ENCODE measurements at places on chromosomes 5 and 9.

DNA sequence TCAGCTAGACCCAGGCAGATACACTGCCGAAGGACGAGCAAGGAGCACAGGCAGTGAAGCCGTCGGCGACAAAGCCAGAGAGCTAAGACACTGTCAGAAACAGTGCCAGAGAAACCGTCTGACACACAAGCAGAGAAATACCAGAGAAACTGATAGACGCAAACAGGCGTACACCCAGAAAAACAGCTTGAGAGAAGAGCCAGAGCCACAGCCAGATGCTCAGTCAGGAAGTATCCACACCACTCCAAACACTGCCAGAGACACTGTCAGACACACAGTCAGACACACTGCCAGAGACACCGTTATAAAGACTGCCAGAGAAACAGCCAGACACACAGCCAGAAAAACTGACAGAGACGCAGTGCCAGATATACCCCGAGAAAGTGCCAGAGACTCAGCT lies 19.1 kb downstream of the CNTFR start:
- DNase-seq: no peak

GRCh38 chr5:132283423-132284043 lies 10.7 kb upstream of the SLC22A4 start:
- no peak for DNase-seq

DNA sequence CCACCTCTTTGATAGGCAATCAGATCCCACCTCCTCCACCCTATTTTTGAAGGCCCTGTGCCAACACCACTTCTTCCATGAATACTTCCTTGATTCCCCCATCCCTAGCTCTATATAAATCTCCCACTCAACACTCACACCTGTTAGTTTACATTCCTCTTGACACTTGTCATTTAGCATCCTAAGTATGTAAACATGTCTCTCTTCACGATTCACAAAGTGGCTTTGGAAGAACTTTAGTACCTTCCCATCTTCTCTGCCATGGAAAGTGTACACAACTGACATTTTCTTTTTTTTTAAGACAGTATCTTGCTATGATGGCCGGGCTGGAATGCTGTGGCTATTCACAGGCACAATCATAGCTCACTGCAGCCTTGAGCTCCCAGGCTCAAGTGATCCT lies 1.5 kb upstream of the FXN start:
- DNase-seq: no peak

DNA sequence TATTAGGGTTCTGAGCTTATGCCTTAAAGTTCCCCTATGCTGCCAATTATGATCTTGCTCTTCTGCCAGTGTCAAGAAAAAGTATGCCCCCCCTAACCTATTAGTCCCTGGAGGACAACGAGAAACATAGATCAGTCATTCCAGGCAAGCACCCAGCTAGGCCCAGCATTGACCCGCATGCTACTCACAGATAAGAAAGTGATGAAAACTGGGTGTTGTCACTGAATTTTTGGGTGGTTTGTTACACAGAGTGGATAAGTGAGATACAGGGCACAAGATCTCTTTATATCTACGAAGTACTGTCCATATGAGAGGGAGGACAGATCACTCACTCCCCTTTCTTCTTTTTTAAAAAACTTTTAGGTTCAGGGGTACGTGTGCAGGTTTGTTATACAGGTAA lies 6.4 kb upstream of the TEX48 start:
- no peak for DNase-seq

DNA sequence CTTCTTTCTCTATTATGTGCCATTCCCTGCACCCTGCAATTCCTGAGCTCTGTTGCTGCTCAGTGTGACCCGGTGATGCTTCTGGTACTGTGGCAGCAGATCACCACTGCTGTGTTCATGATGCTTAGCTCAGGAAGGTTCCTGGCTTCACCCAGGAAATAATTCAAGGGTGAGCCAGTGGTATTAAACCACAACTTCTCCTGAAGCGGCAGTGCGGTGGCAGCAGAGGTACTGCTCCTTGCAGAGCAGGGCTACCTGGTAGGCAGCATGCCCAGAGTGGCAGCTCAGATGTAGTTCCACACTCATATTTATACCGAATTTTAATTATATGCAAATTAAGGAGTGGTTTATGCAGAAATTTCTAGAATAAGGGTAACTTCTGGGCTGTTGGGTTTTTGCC lies 213.8 kb upstream of the ZNF608 start:
- no peak for DNase-seq

DNA sequence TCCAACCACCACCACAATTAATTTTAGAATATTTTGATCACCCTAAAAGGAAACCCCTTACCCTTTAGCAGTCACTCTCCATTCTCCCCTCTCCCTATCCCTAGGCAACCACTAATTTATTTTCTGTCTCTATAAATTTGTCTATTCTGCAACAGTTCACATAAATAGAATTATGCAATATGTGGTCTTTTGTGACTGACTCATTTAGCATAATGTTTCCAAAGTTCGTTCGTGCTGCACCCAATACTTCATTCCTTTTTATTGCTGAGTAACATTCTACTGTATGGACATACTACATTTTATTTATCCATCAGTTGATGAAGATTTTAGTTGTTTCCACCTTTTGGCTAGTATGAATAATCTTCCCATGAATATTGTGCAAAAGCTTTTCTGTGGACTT lies 18.2 kb upstream of the CDC20B start:
- no peak for DNase-seq

- no peak for DNase-seq
These were observed at the start of gene IL7R for GRCh38 chr5:35856765-35857351. IL7R (plus strand) TSS chr5:35856891; CDS start chr5:35856978, 87 bp downstream.

Data from upper lobe of left lung (tissue), 6 donors.